ENCODE measurements at places on chromosomes 16 and 17. TPM values are rescaled to one million over a fixed set of nuclear protein-coding genes. Genes with fewer than 3 reads are reported as not detected.

GRCh38 chr16:52584354-52585320 is 37.7 kb upstream of the TOX3 start:
- no peaks in the 10 kb centered on the region for H3K27me3 ChIP-seq
- no peak overlapping the region for H3K27ac ChIP-seq
- H3K4me3 ChIP-seq: no peak overlapping the region
- H3K36me3 ChIP-seq: no peaks in the 10 kb centered on the region

Gene SAP30BP
- 40.6 TPM for total RNA-seq

GRCh38 chr17:81684442-81684911 is 666 bp downstream of the HGS start:
- peaks cover 37% of the 10 kb centered on the region for H3K36me3 ChIP-seq
- no peak for DNase-seq
- peak overlapping the region; percentile 96 for H3K27ac ChIP-seq
- peak overlapping the region; percentile 62 for H3K4me3 ChIP-seq

Gene TLCD2
- total RNA-seq: 5.1 TPM

- no peak overlapping the region for H3K27ac ChIP-seq
- no peaks in the 10 kb centered on the region for H3K4me1 ChIP-seq
- DNase-seq: no peak
- peaks cover 9% of the 10 kb centered on the region for H3K27me3 ChIP-seq
- H3K4me3 ChIP-seq: no peak overlapping the region
- H3K36me3 ChIP-seq: no peaks in the 10 kb centered on the region
Measured at GRCh38 chr17:41565338-41565737, 6.5 kb downstream of the KRT9 start.

- peaks cover 1% of the 10 kb centered on the region for H3K4me1 ChIP-seq
- no peak for DNase-seq
- no peak overlapping the region for H3K4me3 ChIP-seq
- no peaks in the 10 kb centered on the region for H3K36me3 ChIP-seq
- H3K27ac ChIP-seq: no peak overlapping the region
- no peaks in the 10 kb centered on the region for H3K27me3 ChIP-seq
Measured at GRCh38 chr17:12027658-12028057, 7.0 kb downstream of the MAP2K4 start.

GRCh38 chr16:27392671-27393070 is 9.3 kb upstream of the IL21R start:
- H3K36me3 ChIP-seq: no peaks in the 10 kb centered on the region
- H3K27me3 ChIP-seq: peaks cover 12% of the 10 kb centered on the region

Gene CRHR1
- not detected for total RNA-seq

- DNase-seq: no peak
- H3K36me3 ChIP-seq: peaks cover 15% of the 10 kb centered on the region
- no peak overlapping the region for H3K27ac ChIP-seq
- no peaks in the 10 kb centered on the region for H3K27me3 ChIP-seq
- no peak overlapping the region for H3K4me3 ChIP-seq
Measured at GRCh38 chr16:56401482-56401881, 23.9 kb downstream of the AMFR start.

- H3K4me1 ChIP-seq: no peaks in the 10 kb centered on the region
- no peak overlapping the region for H3K27ac ChIP-seq
- DNase-seq: no peak
- no peaks in the 10 kb centered on the region for H3K36me3 ChIP-seq
- H3K4me3 ChIP-seq: no peak overlapping the region
- no peaks in the 10 kb centered on the region for H3K27me3 ChIP-seq
Measured at GRCh38 chr16:48612611-48613010, 2.6 kb upstream of the N4BP1 start.

- H3K4me1 ChIP-seq: no peaks in the 10 kb centered on the region
- no peak for DNase-seq
- no peak overlapping the region for H3K4me3 ChIP-seq
Measured at GRCh38 chr16:31438414-31438813, 4.2 kb downstream of the ZNF843 start.

Gene GPS2
- 38.5 TPM for total RNA-seq

Gene LRRC37A
- 1.0 TPM for total RNA-seq

Gene RGS9
- total RNA-seq: 1.7 TPM

Gene C1QTNF8
- not detected for total RNA-seq

GRCh38 chr17:48478224-48479013 is 48.4 kb upstream of the SKAP1 start:
- H3K27ac ChIP-seq: no peak overlapping the region
- no peak overlapping the region for H3K4me3 ChIP-seq
- no peak for DNase-seq

GRCh38 chr16:16120044-16120381 is 103.3 kb downstream of the ABCC6 start:
- no peaks in the 10 kb centered on the region for H3K27me3 ChIP-seq
- no peak overlapping the region for H3K27ac ChIP-seq
- H3K4me1 ChIP-seq: no peaks in the 10 kb centered on the region
- H3K4me3 ChIP-seq: no peak overlapping the region

Gene NTN1
- 0.51 TPM for total RNA-seq

GRCh38 chr16:58337090-58337444 is 42.2 kb upstream of the PRSS54 start:
- H3K27ac ChIP-seq: no peak overlapping the region
- H3K27me3 ChIP-seq: no peaks in the 10 kb centered on the region
- H3K4me3 ChIP-seq: peak overlapping the region; percentile 30
- H3K4me1 ChIP-seq: no peaks in the 10 kb centered on the region

Gene SYNGR3
- total RNA-seq: 1.5 TPM

GRCh38 chr17:59296190-59296589 is 35.3 kb upstream of the YPEL2 start:
- H3K4me3 ChIP-seq: no peak overlapping the region
- DNase-seq: no peak
- no peaks in the 10 kb centered on the region for H3K4me1 ChIP-seq
- no peaks in the 10 kb centered on the region for H3K27me3 ChIP-seq
- H3K27ac ChIP-seq: no peak overlapping the region
- no peaks in the 10 kb centered on the region for H3K36me3 ChIP-seq

GRCh38 chr17:50201276-50201854 is at the start of gene COL1A1:
COL1A1 (minus strand) TSS chr17:50201631; CDS start chr17:50201513, 118 bp downstream.
- H3K4me3 ChIP-seq: peak within 1 kb of the TSS; percentile 80
- no peaks in the 10 kb centered on the region for H3K27me3 ChIP-seq
- peaks cover 23% of the 10 kb centered on the region for H3K36me3 ChIP-seq
- peaks cover 46% of the 10 kb centered on the region for H3K4me1 ChIP-seq
- peak; percentile 90 for DNase-seq
- peak within 1 kb of the TSS; percentile 99 for H3K27ac ChIP-seq

- peaks cover 3% of the 10 kb centered on the region for H3K4me1 ChIP-seq
- H3K36me3 ChIP-seq: peaks cover 26% of the 10 kb centered on the region
- H3K27me3 ChIP-seq: no peaks in the 10 kb centered on the region
- no peak overlapping the region for H3K4me3 ChIP-seq
- no peak for DNase-seq
Measured at GRCh38 chr16:28205974-28206373, 5.8 kb downstream of the XPO6 start.

All from fibroblast of lung (primary cell).